CD4-positive, alpha-beta T cell treated with Interleukin-6 at 100 ng/mL for 8 hours (primary cell): ENCODE measurements at places on chromosomes 4 and X.

GRCh38 chr4:41611881-41612871, 74.2 kb downstream of the LIMCH1 start:
- DNase-seq: no peak

DNA sequence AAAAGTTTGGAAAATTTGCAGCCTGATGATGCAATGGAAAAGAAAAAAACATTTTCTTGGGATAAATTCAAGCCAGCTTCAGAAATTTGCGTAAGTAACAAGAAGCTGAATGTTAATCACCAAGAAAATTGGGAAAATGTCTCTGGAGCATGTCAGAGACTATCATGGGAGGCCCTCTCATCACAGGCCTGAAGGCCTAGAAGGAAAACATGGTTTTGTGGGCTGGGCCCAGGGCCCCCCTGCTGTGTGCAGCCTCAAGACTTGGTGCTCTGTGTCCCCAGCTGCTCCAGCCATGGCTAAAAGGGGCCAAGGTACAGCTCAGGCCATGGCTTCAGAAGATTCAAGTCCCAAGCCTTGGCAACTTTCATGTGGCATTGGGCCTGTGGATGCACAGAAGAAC, 1049.8 kb upstream of the GRIA3 start:
- DNase-seq: no peak

DNA sequence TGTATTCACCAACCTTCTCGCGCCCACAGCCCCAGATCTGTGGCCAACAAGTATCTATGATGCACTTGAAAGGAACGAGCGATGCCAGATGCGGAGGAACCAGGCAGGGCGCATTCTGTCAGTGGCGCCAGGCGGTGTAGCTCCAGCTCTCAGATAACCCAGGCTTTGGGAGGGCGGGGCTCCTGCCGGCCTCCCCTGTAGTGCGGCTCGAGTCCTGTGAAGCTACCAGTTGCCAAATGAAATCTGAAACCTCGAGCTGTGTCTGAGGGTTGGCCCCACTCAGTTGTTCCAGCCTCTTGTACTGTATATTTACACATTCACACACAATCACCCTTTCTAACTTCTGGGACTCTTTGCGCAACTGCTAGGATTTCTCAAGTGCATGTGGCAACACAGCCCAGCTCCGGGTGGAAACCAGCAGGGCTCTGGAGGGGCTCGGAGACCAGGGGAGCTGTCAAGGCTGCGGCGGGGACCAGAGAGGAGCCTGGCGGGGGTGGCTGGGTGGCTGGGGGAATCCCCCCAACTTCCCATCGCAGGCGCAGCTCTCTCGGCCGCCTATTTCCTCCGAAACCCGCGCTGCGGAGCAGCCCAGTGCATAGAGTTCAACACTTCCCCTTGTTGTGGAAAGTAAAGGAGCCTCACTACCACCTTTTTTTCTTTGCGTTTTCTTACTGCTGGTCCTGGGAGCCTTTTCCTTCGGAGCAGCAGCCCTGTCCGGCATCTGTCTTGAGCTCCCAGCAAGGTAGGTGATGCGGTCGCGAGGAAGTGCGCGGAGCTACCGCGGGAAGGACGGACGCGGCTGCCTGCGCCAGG, at the start of gene ARHGAP24:
ARHGAP24 (plus strand) TSS at position 333 of the 813 bp plus-strand sequence.
- DNase-seq: no peak

DNA sequence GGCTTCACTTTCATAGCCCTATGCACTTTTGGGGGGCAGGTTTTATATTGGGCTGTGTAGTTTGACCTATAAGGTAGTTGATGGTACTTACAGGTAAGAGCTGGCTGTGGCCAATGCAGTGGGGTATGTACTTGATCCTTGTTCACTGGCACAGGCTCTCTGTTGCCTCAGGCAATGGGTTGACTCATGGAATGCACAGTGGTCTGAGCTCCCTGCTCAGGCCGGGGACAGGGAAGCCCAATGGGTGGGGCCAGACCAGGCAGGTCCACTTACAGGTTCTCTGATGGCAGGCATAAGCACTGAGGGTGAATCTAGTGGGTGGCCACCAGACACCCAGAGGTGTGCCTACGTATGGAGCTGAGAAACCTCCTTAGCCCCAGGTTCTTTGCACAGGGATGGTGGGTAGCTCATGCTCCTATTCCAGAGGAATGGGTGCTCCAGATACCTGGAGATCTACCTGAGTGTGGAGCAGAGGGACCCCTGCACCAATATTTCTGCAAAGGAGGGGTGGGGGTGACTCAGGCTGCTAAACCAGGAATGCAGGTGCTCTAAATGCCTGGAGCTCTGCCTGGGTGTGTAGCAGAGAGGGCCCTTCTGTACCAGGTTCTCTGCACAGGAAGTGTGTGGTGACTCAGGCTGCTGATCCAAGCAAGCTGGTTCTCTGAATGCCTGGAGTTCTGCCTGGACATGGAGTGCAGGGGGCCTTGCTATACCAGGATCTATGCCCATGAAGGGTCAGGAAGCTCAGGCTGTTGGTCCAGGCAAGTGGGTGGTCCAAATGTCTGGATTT, 52.3 kb downstream of the IL1RAPL2 start:
- DNase-seq: no peak

GRCh38 chr4:21410372-21410771, 538.2 kb downstream of the KCNIP4 start:
- no peak for DNase-seq

- DNase-seq: no peak
These were observed 46.0 kb downstream of the TFDP3 start for GRCh38 chrX:133171962-133172708.

DNA sequence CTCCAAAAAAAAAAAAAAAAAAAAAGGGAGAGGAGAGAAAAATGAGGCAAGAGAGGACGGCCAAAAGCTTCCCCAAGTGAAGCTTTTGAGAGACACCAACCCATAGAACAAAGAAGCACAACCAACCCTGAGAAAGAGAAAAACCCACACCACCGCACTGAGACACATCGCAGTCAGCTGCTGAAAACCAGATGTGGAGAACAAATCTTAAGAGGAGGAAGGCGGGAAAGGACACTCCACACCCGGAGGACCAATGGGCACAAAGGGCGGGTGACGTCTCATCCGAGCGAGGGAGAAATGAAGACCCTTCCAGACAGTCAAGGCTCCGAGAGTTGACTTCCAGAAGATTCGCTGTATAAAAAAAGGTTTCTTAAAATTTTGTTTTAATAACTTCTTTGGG, 112.1 kb downstream of the AFAP1 start:
- no peak for DNase-seq

GRCh38 chr4:76589872-76590797, 155.1 kb downstream of the SHROOM3 start:
- DNase-seq: no peak

DNA sequence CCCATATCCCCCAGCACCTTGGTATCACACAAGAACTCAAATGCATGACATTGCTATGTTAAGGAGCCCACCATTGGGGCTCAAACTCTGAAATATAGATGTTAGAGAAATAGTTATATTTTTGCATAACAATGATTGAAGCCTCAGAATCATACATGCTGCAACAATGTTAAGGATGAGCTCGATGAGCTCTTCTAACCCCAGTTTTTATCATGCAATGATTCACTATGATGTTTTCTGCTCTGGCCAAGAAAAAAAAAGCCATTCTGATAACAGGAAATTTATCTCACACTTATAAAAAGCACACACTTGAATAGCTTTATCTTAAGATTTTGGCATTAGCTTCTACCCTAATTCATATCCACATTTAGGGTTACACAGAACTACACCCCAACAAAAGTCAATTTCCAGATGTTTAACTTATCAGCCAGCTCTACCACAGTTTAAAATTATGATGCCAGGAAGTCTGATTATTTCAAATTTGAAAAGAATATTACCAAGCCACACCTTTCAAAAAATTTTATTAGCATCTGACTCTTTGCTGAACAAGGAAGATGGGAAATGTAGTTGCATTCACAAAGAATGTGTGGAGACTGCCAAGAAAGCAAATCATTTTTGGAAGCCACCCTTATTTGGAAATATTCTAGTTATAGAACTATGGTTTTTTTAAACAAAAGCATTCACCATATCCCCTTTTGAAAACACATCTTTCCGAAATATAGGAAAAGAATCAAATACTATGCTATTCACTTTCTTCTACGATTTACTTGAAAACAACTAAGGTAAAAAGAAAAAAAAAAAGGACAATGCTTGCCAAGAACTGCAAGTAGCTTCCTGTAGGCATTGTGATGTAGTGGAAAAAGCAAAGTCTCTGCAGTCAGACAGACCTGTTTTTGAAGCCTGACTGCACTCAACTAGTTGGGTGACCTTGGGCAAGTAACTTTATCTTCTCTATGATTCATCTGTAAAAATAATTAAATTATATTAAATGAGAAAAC, 100.8 kb upstream of the PLS3 start:
- DNase-seq: no peak

DNA sequence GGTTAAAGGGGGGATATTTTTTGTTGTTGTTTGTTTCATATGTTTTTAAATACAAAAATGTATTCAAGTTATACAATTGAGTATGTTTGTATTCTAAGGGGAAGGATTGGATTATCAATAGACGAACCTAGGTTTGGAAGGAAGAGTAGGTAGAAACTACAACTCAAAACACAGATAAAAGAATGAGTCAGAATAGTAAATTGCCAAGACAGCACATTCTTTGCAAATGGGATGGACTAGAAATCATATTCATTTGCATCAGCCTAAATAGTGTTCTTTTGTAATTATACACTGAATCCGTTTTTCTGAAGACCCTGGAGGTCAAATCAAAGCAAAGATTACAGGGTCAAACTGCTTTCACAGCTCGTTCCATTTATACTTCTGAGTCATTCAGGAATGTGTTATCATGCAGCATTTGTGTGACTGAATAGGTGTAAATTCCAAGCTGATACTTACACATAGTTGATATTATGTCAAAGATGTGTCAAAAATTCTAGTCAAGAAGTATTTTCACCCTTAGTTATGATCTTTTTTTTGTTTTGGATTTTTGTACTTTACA, 273.3 kb upstream of the FAT4 start:
- no peak for DNase-seq

DNA sequence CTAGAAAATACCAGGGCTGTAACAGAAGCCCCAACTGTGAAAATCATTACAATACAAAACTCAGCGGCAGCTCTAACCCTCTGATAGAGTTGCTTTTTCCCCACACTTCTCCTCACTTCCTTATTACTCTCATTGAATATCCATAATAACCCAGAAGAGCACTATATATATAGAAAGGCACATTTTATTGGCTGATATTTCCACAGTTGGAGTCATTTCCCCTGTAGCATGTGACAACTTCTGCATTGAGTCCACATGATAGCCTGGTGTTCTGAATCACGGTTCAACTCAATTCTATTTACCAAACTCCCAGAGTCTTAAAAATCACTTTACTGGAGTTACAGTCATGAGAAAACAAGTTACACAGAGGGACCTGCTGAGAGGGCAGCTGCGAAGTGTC, 46.6 kb upstream of the NWD2 start:
- no peak for DNase-seq

DNA sequence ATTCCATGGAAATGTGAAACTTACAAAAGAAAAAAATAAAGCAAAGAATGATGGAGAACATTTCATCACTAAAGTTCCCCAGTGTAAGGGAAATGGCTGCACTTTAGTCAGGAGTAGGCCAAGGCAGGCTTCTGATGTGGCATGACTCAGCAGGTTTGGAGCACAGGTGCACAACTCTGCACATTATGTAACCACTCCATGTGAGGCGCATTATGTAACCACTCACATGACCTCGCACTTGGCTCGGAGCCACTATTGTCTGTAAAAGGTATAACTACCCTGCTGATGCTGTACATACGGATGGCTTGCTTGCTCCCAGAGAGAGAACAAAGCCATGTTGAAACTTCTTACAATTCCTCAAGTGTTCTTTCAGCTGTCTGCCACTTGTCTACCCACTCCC, 727.6 kb downstream of the TRAM1L1 start:
- no peak for DNase-seq

- no peak for DNase-seq
These were observed 21.2 kb downstream of the NKX3-2 start for GRCh38 chr4:13523105-13523477.

- DNase-seq: no peak
These were observed 482.4 kb downstream of the NAF1 start for GRCh38 chr4:162684371-162684700.

DNA sequence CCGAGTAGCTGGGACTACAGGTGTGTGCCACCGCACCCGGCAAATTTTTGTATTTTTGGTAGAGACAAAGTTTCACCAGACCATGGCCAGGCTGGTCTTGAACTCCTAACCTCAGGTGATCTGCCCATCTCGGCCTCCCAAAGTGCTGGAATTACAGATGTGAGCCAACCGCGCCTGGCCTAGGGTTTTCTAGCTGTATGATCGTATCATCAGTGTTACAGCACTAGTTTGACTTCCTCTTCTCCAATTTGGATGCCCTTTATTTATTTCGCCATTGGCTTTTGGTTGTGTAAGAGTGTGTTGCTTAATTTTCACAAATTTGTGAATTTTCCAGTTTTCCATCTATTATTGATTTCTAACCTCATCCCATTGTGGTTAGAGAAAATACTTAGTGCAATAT, 5.2 kb downstream of the TKTL1 start:
- no peak for DNase-seq

GRCh38 chr4:112173593-112174558, 28.6 kb downstream of the FAM241A start:
- DNase-seq: no peak

GRCh38 chr4:78570117-78570516, 18.5 kb downstream of the ANXA3 start:
- DNase-seq: no peak

GRCh38 chr4:1208266-1208961, 36.0 kb upstream of the SPON2 start:
- DNase-seq: no peak

GRCh38 chrX:43813898-43814297, 68.4 kb downstream of the MAOB start:
- no peak for DNase-seq

- no peak for DNase-seq
These were observed 37.6 kb upstream of the TMPRSS11B start for GRCh38 chr4:68283095-68283494.

GRCh38 chr4:109472343-109472761, 38.7 kb downstream of the SEC24B start:
- no peak for DNase-seq
